Erythroblast (primary cell): ENCODE measurements at places on chromosomes 12 and 14.

DNA sequence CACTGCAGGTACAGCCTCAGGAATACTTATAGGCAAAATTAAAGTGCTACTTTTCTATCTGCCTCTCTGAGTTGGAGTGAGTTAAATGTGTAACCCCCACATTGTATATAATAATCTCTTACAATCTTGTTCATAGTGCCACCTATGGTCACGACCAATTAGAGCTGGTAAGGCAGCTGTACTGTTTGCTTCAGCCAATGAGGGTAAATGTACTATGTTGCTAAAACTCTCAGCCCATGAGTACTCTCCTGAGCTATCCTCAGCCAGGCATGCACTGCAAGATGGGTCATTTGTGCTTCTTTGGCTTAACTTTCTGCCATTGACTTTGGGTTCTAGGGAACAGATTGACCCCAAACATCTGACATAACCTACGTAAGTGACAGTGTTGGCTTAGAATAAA is 15.0 kb upstream of the MDM2 start:
- DNase-seq, result peak; percentile 79

GRCh38 chr12:31205054-31205453 is 120.9 kb downstream of the SINHCAF start:
- no peak for DNase-seq

DNA sequence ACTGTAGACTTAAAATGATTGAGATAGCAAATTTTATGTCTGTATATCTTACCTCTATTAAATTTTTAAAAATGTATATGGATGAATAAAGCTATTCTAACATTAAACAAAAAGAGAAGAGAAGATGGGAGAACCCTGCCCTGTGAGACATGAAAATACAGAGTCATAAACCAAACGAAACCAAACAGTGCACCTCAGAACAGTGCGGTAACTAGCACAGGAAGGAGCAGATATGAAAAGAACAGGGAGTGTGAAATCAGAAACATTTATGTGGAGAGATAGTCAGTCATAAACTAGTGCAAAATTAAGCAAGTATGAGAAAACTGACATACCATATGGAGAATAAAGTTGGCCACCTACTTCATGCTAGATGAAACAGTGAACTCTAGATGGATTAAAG is 135.1 kb downstream of the ERC1 start:
- DNase-seq, result no peak

DNA sequence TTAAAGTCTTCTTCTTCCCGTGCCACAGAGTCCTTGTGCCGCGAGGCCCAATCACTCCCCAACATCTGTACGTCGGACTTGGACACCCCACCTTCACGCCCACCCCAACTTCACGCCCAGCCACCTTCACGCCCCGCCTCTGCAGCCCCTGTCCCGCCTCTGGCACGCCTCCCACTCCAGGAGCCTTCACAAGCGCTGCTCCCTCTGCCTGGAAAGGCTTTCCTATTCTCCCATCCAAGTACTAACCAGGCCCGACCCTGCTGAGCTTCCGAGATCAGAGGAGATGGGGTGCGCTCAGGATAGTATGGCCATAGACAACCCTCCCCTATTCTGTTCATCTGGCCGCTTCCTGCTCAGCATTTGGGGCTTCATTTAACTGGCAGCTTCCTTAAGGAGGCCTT is 17.3 kb upstream of the EIF5 start:
- DNase-seq, result no peak

- DNase-seq, result no peak
Measured at GRCh38 chr14:77271113-77271710, at the start of gene NGB. NGB (minus strand) TSS chr14:77271206; CDS start chr14:77270937, 269 bp downstream.

DNA sequence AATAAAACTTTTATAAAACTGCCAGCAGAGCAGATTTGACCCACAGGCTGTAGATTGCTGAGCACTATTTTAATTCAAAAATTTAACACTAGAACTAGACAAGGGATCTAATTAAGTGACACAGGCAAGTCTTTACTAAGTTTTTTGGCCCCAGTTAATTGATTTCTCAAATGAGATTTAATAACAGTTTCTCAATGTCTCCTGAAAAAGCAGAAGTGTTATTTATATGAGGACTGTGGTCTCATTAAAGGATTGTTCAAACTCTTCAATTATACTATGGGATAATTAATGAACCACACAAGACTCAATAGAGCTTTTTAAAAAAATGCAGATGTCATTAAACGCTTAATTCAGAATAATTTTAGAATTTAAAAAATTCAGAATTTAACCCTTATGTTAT is 1.9 kb downstream of the HEATR5A start:
- no peak for DNase-seq

DNA sequence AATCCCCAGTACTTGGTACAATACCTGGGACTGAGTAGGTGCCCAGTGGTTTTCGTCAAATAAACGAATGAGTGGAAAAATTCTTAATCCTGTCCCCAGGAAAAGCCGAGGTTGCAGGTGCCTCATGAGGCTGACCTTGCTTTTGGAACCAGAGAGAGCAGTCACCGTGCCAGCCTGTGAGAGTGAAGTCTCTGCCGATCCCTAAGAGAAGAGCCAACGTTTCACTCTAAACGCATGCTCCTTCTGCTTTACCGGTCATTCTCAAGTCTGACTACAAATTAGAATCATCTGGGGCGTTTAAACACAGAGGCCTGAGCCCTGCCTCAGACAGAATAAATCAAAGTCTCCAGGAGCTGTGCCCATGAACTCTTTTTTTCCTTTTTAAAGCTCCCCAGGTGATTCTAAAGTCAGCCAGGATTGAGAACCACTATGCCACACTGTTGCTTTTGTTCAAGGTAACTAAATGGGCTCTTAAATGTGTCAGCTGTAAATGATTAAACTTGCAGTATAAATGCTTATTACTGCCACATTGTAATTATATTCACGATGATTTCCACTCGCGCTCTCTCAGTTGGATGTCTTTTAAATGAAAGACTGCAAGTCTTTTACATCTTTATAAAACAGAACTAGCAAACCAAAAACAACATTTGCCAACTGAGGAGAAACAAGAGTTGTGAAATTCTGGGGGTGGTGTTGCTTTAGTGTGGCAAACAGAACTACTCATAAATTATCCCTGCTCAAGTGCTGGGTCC is 26.9 kb downstream of the TCP11L2 start:
- DNase-seq, result no peak

- DNase-seq, result no peak
Measured at GRCh38 chr14:99627510-99628381, 17.2 kb upstream of the HHIPL1 start.

DNA sequence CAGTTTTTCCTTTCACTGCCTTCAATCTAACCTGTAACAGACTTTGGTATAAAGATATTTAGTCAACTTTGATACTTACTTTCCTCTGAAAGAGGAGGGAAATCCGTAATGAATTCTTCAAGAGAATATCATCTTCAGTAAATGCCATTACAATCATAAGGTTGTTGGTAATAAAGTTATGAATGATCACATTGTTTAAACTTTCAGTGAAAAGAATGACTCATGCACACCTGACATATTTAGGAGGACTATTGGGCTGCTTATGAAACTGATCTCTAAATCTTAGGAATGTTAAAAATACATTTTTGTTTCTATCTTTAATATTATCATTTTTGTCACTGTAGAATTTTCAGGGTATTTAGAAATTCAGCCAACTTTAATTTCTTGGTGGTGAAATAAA is 474.7 kb downstream of the SLC16A7 start:
- DNase-seq, result no peak

- no peak for DNase-seq
Measured at GRCh38 chr12:5230861-5231260, 187.2 kb downstream of the KCNA5 start.

GRCh38 chr14:55711175-55711811 is 131.3 kb downstream of the KTN1 start:
- no peak for DNase-seq

DNA sequence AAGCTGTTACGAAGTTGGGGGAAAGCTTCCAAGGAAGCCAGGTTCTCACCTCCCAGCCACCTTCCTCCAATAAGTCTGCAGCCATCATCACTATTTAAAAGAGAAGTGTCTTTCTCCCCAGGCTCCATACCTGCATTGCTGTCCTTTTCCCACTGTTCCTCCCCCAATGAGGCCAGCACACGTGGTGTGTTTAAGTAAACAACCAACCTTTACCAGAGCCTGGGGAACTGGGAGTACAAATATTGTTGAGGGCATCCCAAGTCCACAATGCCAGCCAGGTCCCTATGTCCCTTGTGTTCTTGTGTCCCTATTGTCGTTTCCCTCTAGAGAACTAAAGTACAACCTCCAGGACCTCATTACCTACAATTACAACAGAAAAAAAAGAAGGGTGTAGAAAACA is 49.2 kb upstream of the PNMA1 start:
- no peak for DNase-seq

GRCh38 chr12:97308576-97309198 is 153.9 kb upstream of the RMST start:
- peak; percentile 77 for DNase-seq

DNA sequence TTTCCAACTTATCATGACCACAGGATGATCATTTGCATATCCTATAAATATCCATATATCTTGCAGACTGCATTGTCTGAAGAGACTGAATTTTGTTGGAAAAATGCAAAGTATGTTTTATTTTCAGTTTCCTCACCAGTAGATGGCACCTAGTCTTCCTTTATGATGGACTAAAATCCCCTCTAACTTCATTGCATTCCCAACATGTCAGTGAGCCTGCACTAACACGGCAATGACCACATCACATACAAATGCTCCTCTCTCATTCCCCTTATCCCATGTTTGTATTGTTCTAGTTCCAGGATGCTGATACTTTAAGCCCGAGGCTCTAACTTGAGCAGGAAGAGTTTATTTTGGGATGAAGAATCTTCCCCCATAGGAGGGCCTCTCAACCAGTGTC is 24.7 kb upstream of the MYBPC1 start:
- DNase-seq, result no peak

- DNase-seq, result no peak
Measured at GRCh38 chr14:59425322-59425935, 39.8 kb downstream of the GPR135 start.

DNA sequence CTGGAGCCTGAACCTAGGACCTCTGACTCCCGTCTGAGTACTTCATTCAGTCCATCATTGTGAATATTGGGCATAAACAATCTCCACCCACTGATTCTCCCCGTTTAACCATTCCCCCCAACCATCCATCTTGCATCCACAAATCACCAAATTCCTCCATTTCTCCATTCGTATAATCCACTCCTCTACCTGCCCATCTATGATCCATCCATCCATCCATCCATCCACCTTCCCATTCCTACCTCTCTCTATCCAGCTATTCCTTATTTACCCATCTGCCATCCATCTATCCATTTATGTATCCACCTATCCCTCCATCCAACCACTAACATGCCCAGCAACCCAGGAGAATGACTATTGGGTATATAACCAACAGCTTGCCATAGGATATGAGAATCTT is 87.5 kb downstream of the CALM1 start:
- no peak for DNase-seq

DNA sequence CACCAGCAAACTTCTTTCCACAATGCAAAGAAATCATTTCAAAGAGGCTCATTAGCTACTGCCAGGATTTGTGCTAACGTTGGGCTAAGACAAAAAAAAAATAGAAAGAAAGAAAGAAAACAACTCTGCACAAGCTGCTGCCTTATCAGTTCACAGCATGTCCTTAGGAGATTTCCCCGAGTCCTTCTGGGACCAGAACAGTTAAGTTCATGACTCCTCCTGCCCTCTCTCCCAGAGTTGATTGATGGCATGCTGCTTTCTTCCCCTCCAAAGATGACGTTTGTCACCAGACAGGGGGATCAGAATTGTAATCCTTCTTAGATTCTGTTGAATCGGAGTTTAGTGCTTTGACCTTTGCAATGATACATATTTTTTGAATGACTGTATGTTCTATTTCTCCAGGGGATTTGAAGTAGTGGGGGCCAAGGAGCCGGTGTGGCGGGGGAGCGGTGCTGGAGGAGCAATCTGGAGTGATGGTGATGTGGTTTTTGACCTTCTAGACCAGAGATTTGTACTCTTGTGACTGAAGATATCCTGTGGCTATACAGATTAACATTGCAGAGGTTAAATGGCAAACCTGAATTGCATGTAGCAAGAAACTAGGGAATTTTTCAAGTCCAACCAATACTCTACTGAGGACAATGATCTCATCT is 409.2 kb upstream of the TMPO start:
- no peak for DNase-seq

GRCh38 chr12:2118481-2119255 is 65.9 kb downstream of the CACNA1C start:
- no peak for DNase-seq

DNA sequence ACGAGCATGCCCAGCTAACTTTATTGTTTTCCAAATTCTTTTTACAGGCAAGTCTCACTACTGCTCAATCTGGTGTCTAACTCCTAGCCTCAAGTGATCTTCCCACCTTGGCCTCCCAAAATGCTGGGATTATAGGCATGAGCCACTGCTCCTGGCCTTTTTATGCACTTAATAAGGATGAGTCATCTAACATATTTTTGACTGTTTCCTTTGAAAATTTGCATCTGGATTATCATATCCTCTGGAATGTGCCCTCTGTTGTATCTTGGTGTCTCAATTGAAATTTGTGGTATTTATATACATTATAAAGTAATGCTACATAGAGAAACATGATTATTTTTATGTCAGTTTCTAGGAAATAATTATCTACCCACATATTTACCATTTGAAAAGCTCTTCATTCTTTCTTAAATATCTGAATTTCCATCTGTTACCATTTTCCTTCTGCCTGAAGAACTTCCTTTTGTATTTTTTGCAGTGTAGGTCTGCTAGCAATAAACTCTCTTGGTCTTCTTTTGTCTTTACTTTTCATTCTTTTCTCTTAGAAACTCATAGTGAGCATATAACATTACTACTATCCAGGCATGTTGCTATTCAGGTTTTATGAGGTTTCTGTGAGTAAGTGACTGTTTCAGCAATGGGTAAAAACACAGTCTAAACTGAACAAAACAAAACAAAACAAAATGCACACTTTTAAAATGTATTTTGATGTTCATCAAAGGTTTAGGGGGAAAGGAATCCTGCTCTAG is 52.8 kb upstream of the CNOT2 start:
- DNase-seq, result no peak

DNA sequence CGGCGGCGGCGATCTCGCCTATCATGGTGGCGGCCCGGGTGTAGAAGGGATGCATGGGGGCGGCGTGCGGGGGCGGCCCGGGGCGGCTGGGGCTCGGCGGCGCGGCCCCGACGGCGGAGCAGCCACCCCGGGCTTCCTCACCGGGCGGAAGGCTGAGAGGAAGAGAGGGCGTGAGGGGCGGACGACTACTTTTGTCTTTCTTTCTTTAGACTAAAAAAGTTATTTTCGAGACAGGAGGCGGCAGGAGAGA is 240 bp downstream of the BTG1 start:
- DNase-seq, result no peak

DNA sequence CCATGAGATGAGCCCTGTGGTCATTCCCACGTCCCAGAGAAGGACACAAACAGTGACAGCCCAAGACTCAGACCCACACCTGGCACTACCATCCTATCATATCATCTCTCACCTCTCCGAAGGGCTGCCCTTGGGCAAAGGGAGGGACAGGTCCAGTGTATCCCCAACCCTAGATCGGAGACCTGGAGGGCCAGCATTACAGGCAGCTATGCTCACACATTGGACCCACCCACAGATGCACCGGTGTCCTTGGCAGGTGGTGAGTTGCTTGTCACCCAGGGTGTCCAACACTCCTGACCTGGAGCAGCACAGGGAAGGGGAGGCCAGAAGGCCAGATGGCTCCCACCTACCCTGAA is 117.4 kb downstream of the DICER1 start:
- no peak for DNase-seq
